ENCODE measurements at places on chromosomes 5 and 9.

DNA sequence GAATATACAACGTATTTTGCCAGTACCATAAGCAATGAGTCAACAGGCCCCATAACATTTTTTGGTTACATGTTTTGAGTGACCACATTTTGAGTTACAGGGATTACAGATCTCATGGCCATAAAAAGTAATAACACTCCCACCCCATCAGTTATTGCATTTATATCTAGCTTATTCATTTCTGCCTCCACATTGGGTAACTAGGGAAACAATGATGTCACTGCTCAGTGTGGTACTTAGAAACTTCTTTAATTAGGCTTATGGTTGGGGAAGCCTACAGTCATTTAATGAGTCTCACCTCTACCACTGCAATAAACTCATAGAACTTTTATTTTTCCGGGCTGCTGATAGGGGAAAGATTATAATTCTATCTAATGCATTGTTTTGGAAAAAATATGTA lies 39.9 kb upstream of the SMIM15 start:
- no peak for DNase-seq

GRCh38 chr5:16480821-16481538 lies 15.4 kb upstream of the ZNF622 start:
- no peak for DNase-seq

DNA sequence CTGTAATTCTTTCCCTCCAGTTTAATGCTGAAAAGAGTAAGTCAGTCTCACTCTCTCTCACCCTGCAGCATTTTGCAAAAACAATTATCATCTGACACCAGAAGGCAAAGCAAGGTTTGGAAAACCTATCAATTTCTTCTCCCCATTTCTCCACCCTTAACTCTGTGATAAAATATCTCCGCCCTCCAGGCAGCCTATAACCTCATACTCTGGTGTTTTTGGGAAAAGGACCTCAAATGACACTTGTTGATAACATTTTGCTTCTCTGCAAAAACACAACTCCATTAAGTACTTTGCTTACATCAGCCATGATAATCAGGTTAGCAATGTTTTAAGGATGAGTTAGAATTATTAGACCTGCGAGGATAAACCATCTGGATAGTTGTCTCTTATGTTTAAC lies 2.3 kb downstream of the ANKH start:
- no peak for DNase-seq

DNA sequence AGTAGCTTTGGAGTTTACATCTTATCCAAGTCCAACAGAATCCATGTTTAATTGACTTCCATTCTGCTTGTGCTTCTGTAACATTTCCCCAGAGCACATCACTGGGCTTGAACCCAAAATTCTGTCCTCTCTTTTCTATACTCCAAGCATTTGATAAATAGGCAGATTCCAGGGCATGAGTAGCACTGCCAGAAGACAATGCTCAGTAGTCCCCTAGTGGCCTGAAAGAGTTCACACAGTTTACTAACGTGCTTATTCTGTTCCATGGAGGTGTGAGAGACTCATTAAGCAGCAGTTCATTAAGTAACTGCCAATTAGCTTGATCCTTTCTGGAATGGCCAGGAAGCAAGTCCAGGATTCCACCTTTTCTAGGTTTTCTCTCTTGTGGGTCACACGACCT lies 9.4 kb upstream of the GABRA6 start:
- no peak for DNase-seq

- no peak for DNase-seq
Observed at GRCh38 chr5:66540078-66540477, 56.1 kb upstream of the MAST4 start.

DNA sequence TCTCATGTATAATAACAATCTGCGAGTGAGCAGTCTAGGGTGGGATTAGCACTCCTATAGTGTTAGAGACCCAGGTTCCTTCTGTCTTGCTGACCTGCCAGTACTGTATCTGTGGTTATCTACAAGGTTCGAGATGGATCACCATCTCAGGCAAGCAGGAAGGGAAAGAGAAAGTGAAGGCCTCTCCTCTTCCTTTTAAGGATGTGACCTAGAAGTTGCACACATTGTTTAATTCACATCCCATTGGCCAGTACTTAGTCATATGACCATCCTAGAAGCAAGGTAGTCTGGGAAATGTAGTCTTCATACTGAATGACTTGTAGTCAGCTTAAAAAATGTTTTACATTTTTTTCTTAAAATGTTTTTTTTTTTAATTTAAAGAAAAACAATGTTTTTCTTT lies 168.6 kb downstream of the CARTPT start:
- no peak for DNase-seq

DNA sequence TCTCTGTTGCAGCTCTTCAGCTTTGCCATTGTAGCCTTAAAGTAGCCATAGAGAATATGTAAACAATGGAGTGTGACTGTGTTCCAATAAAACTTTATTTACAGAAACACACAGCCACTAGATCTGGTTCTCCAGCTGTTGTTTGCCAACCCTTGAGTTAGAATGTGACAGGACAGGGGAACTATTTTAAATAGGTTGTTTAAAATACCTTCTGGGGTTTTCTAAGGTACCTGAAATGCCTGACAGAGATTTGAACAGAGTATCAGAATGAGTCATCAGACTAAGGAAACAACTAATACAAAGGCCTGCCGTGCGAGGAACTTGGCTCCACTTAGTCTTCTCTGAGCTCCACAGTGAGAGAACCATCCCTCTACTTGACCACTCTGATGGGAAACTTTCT lies 85.4 kb downstream of the HSD17B4 start:
- no peak for DNase-seq

DNA sequence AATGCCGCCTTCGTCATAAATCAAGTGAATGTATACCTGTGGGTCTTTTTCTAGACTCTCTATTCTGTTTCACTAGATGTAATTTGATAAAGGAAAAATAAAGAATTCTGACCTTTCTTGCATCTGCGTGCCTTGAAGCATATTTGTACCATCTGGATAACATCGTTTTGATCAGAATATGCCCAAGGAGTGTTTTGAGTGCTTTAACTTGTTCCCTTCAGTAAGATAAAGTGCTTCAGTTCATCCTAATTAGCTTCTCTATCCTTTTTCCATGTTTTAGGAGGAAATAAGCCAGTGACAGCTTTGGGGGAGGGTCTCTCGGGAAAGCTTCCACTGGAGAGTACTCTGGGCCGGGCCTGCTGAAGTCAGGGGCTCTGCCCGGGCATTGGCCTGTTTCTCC lies 113.5 kb upstream of the DAP start:
- no peak for DNase-seq

GRCh38 chr9:133613432-133613831 lies 4.2 kb upstream of the FAM163B start:
- no peak for DNase-seq

- DNase-seq: no peak
Observed at GRCh38 chr5:32852535-32852934, 141.4 kb downstream of the NPR3 start.

- DNase-seq: no peak
Observed at GRCh38 chr9:84754881-84755280, 85.4 kb downstream of the NTRK2 start.

DNA sequence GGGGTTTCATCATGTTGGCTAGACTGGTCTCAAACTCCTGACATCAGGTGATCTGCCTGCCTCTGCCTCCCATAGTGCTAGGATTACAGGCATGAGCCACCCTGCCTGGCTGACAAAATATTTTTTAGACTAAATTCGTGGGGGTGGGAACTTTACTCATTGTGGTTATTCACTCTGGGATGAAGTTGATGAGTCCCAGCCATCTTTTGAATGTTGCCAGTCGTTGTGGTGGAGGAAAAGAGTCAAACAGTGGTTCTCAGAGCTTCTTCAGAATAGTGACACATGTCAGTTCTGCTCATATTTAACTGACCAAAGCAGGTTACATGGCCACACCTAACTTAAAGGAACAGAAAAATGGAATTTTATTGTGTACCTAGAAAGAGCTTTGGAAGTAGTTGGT lies 6.9 kb downstream of the SREK1 start:
- no peak for DNase-seq

- no peak for DNase-seq
Observed at GRCh38 chr5:141382469-141383294, at the start of gene PCDHGA7. PCDHGA7 (plus strand) TSS chr5:141382742; CDS start chr5:141382900, 158 bp downstream.

DNA sequence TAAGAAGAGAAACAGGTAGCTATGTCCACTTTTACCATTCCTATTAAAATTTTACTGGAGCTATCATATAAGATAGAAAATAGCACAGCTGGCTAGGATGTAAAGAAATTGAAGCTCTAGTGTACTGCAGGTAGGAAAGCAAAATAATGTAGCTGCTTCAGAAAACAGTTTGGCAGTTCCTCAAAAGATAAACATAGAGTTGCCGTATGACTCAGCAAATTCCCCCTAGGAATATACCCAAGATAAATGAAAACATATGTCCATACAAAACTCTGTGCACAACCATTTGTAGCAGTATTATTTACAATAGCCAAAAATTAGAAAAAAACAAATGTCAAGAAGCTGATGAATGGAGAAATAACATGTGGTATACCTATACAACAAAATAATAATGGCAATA lies 64.6 kb upstream of the SHISAL2B start:
- no peak for DNase-seq

DNA sequence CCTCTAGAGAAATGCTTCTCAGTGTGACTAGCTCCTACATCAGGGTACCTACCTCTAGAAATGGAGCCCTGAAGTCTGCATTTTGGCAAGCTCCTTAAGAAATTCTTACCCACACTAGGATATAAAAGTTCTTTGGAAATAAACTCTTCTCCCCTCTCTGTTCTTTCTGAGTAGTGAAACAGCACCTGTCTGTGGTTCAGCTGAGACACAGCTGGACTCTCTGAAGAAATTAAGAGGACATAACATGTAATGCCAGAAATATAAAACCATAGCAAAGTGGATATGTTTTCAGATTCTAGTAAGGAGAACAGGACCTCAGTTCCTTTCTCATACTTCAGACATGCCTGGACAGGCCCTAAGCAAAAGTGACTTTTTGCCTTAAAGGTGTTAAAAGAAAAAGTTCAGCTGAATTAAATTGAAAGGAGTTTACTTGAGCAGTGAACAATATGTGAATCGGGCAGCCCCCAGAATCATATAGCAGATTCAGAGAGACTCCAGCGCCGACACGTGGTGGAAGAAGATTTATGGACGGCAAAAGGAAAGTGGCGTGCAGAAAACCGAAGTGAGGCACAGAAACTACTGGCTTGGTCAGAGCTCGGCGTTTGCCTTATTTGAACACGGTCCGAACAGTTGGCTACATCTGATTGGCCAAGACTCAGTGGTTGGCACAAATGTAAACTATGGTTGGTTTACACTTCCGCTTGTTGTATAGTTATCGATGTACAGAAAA lies 64.5 kb downstream of the PRKACG start:
- no peak for DNase-seq

GRCh38 chr9:94927762-94928670 lies 201.5 kb downstream of the AOPEP start:
- DNase-seq: no peak

DNA sequence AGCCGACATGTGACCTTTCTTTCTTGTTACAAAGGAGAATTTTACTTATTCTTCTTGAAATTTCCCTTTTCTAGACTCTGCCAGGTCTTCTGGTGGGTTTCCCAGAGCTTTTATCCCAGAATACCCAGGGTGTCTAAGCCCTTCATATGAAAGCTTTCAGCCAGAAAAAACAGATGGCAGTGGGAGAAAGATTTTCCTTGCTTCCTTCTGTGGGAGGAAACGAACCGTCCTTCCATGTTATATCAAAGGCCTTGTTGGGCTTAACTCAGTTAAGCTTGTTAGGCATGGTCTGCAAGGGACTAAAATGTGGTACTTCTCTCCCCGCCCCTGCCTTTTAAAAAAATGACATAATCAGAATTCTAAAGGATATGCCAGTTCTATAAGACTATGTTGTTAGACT lies 47.5 kb downstream of the SPATA31D1 start:
- DNase-seq: no peak

GRCh38 chr5:122967085-122967484 lies 69.4 kb downstream of the PPIC start:
- DNase-seq: no peak

DNA sequence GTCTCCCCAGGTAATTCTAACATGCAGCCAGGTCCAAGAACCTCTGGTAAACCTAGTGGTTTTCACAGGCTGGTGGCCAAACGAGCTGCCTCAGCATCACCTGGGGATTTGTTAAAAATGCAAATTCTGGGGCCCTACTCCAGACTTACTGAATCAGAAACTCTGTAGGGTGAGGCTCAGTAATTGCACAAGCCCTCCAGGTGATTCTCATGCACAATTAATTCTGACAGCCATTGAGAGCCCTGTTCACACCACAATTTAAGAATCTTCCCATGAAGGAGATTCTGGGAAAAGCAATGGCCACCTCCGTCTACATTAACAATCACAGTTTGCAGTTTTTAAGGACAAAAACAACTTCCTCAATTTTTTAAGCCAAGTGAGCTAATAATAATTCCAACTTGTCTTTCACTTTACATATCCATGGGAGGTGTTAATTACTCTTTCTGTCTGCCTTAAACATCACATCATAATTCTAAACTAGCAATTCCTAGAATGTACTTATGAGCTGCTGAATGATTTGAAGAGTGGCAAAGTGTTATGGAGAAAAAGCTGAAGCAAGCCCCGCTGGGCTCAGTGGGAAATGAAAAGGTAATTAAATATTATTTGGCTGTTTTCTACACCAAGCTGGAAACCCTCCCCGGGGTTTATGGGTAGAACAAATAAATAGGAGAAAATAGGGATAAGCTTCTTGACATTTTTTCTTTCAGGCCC lies 70.0 kb downstream of the GLDC start:
- no peak for DNase-seq

GRCh38 chr5:136193322-136193935 lies 467 bp upstream of the SMIM32 start:
- no peak for DNase-seq

GRCh38 chr5:107213025-107213424 lies 457.7 kb downstream of the EFNA5 start:
- DNase-seq: no peak

GRCh38 chr5:63398346-63398745 lies 563.9 kb downstream of the HTR1A start:
- DNase-seq: no peak

DNA sequence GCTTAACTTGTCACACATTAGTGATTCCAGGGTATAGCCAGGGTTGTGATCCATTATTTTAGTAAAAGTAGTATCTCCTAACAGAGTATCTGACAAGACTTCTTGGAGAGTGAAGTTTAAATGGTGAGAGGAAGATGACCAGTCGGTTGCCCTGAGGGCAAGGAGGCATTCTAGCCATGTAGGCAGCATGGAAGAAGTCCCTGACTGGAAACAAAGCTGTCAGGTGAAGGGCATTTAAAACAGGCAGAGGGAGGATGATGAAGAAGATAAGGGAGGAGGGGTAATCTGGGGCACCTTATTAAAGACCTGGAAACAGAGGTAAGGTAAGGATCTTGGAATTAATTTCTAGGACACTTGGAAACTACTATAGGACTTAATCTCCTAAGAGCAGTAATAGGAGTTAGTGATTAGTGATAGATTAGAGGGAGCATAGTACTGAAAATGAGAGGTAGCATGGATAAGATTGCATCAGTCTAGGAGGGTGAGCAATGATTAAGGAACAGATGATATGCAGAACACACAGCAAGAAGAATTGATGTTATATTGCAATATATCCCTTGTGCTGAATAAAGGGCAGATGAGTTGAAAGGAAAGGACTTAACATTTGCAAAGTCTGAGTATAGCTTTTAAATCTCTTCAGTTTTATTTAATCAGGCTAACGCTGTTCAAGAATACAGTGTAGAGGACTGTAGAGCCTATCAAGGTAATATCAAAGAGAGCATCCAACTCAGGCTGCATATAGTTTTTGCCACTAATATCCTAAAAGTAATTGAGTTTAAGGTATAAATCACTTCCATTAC lies 9.6 kb downstream of the KIF2A start:
- no peak for DNase-seq

Measured in activated CD8-positive, alpha-beta memory T cell treated with anti-CD3 and anti-CD28 coated beads for 1 hour (primary cell).